Placental pericyte (primary cell): ENCODE measurements at places on chromosomes 3 and 15. TPM values are rescaled to one million over a fixed set of nuclear protein-coding genes. Genes with fewer than 3 reads are reported as not detected.

LARP6 gene
- total RNA-seq, result 40.5 and 211 TPM in 2 replicates

SEMA3G gene
- total RNA-seq, result under 0.01 TPM in 2 replicates

CADPS gene
- 6.3 and 17.3 TPM in 2 replicates for total RNA-seq

GOLGA8Q gene
- total RNA-seq, result 0.29 and 1.1 TPM in 2 replicates

PFN2 gene
- total RNA-seq, result 97.8 and 167 TPM in 2 replicates
